Peyer's patch (tissue), 4 donors: ENCODE measurements at places on chromosomes 4 and X. TPM values are rescaled to one million over a fixed set of nuclear protein-coding genes. Genes with fewer than 3 reads are reported as not detected.

GRCh38 chrX:74680836-74681235, 66.4 kb upstream of the RLIM start:
- H3K36me3 ChIP-seq: no peaks in the 10 kb centered on the region
- no peaks in the 10 kb centered on the region for H3K4me1 ChIP-seq

DNA sequence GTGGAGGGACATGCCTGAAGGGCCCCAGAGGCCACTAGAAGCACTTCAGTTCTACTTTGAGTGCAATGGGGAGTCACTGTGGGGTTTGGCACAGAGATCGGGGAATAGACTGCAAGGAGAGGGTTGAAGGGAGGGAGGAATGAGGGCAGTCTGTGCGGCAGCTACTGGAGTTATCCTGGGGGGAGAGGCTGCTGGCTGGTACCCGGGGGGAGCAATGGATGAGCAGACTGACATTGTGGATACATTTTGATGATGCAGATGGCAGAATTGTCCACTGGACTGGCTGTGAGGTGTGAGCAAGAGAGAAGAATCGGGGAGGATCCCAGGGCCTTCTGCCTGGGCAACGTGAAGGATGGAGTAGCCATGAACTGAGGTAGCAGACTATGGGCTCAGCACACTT, 2.8 kb upstream of the MAMLD1 start:
- no peak overlapping the region for H3K4me3 ChIP-seq
- no peaks in the 10 kb centered on the region for H3K4me1 ChIP-seq
- H3K36me3 ChIP-seq: no peaks in the 10 kb centered on the region
- DNase-seq: no peak
- H3K27ac ChIP-seq: no peak overlapping the region

GRCh38 chr4:3047464-3048286, 26.7 kb downstream of the HTT-AS start:
- peak overlapping the region; percentile 83 for H3K27ac ChIP-seq
- peak overlapping the region; percentile 47 for H3K4me3 ChIP-seq
- H3K4me1 ChIP-seq: no peaks in the 10 kb centered on the region
- DNase-seq: peak; percentile 79

DNA sequence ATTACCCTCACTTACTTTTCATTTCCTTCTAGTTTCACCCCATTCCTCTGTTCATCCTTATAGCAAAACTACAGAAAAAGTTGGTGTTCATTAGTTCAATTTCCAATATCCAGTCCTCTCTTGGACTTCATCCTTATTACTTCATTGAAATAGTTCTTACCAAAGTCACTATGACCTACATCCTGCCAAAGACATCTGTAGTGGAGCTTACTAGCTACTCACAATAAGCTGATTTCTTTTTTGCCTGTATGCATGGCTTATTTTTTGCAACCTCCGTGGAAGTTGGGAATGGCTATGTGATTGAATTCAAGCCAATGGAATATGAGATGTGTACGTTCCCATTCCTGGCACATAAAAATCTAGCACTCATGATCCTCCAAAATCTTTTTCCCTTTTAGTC, 4.6 kb upstream of the CDKL2 start:
- H3K27ac ChIP-seq: no peak overlapping the region
- H3K27me3 ChIP-seq: no peaks in the 10 kb centered on the region
- H3K4me1 ChIP-seq: no peaks in the 10 kb centered on the region
- no peak for DNase-seq

Gene ABCG2
- 121 TPM for total RNA-seq

Gene VCX
- not detected for total RNA-seq

Gene ADH1C
- 99.1 TPM for total RNA-seq
